ENCODE measurements at places on chromosomes 5 and 9.

- DNase-seq = no peak
These were observed 295.1 kb downstream of the TLE1 start for GRCh38 chr9:81393985-81394811.

GRCh38 chr5:16669776-16670175, 53.0 kb upstream of the RETREG1 start:
- DNase-seq = peak; percentile 79

GRCh38 chr9:106867286-106867685, 4.3 kb downstream of the ZNF462 start:
- DNase-seq = no peak

DNA sequence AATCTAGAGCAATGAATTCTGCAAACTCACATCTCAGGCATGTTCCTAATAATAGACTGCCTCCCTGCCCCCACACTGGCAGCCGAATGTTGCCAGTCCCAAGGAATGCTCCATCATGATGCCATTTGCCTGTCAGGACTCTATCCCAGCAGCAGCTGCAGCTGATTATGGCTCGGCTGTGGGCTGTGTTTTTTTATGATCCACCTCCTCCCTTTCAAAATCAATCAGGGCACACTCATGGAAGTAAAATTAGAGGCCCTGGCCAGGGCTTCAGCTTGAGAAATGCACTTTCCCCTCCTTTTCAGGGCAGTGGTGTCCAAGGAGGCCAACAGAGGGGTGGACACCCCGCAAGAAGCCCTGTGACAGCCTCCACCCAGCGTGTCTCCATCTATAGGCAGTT, 176.7 kb upstream of the S1PR3 start:
- no peak for DNase-seq

- no peak for DNase-seq
These were observed 26.1 kb downstream of the ZNF510 start for GRCh38 chr9:96751815-96752214.

DNA sequence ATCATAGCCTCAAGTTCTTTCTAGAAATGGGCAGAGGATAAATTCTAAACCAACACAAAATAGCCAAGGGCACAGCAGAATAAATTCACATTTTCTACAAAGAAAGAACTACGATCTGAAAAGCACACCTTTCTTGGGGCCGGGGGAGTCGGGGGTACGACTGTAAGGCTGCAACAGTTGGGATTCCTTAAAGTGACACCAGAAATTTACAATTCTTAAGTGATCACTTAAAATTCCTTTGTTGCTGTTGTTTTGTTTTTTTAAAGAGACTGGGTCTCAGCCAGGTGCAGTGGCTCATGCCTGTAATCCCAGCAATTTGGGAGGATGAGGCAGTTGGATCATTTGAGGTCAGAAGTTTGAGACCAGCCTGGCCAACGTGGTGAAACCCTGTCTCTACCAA, 95.8 kb downstream of the CDK5RAP2 start:
- DNase-seq = no peak

DNA sequence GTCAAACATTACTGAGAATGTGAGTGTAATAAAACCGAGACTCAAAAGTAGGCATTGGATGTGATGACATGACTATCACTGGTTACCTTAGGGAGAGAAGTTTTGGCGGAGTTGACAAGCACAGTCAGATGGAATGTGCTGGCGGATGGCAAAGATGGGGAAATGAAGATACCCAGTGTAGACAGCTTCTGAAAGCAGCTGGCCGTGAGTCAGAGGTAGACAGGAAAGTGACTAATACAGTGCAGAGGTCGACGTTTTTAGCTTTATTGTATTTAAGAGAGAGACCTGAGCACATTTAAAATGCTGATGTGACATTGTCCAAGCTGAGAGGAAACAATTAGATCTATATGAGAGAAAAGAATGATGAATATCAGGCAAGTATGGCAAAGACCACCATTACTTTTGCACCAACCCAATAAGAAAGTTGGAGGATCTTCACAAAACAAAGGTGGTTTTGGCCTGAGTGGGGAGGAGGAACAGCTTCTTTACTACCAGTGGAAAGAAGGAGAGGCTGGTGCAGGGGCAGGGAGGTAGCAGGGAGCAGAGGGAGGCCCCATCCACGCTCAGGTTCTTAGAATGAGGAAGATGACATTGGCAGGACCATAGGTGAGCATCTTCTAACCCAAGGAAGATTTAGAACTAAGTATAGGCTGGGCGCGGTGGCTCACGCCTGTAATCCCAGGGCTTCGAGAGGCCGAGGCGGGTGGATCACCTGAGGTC, 36.7 kb upstream of the KCNIP1 start:
- peak; percentile 93 for DNase-seq

DNA sequence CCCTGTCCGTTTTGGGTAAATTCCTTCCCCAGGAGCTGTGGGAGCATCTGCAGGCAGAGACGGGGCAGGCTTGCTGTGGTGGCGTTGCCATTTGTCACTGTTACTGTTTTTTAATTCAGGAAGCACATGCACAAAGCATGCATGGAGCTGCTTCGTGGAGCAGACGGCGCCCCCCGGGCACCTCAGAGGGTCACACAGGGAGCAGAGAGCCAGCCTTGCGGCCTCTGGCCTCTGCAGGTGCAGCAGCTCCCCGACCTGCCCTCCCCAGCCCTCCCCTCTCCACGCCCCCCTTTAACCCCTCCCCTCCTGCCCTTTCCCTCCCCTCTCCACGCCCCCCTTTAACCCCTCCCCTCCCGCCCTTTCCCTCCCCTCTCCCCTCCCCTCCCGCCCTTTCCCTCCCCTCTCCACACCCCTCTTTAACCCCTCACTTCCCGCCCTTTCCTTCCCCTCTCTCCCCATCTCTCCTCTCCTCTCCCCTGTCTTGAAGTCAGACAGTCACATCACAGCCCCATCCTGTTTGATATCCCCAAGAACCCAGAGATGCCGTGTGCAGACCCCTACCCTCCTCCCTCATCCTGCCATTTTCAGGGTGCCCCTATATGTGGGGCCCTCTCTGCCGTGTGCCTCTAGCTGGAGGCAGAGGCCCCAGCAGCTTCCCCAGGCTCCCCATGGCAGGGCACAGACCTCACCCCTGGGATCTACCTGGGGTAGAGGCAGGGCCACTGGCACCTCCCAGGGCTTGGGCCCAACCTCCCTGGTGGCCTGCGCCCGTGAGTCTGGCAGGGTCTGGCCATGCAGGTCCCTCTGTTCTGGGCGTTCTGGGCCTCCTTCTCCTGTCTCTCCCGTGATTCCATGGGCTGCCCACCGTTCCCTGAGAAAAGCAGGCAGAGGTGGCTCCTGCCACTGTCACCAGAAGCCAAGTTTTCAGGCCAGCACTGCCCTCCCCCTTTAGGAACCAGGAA, 29.6 kb upstream of the UBAC1 start:
- DNase-seq = peak; percentile 90

DNA sequence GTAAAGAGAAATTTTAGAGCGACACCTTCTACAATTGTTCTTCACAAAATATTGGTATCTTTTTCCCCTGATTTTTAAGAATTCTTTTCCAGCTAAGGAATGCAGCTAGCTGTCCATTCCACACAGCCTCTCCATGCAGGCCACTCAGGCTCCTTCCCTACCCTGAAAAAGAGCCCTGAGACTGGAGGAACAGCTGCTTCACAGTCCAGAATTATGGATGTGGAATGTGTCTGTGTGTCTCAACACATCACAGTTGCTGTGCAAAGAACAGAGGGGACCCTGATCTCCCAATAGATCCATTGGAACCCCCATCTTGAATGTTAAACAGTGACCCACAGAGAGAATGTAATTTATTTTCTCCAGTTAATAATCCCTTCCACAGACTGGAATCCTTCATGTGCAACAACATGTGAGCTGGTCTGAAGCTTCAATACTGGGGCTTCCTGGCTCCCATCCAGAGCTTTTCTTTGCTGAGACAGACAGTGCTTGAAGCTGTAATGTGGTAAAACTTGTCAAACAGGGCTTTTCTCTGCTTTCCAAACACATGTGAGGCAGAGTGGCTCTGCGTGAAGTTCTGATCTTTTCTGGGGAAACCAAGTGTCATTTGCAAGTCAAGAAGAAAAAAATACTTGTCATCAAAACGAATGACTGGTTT, 53.3 kb upstream of the SMC5 start:
- no peak for DNase-seq

- peak; percentile 20 for DNase-seq
These were observed 131.4 kb downstream of the CCDC192 start for GRCh38 chr5:127834554-127834953.

- no peak for DNase-seq
These were observed 38.3 kb downstream of the RXRA start for GRCh38 chr9:134364391-134365114.

DNA sequence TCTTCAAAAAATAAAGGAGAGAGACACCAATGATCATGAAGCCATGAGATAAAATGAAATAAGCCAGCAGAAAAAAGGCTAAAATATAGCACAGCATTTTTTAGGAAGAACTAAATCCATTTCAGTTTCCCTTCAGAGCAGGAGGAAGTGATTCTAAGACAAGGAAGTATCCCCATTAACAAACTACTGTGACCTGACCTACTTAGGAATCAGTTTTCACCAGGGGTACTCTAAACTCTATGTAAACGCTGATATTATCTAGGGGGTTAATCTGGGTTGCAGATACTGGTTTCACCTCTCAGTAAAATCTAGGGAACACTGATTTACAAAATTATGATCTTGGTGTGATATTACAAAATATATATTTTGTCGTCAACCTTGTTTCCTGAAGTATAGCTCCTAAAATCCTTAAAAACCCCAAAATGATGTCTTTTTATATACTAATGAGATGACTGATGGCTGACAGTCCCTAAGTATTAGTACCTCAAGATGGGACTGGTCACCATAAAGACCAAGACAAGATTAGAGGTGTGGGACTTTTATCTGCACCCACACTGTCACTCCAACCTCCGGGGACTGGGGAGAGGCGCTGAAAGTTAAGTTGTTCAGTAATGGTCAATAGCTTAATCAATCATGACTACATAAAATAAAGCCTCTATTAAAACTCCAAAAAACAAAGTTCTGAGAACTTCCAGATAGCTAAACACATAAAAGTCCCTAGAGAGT, 2.9 kb upstream of the FNBP1 start:
- no peak for DNase-seq

- no peak for DNase-seq
These were observed 39.0 kb downstream of the KIF4B start for GRCh38 chr5:155052532-155052931.

DNA sequence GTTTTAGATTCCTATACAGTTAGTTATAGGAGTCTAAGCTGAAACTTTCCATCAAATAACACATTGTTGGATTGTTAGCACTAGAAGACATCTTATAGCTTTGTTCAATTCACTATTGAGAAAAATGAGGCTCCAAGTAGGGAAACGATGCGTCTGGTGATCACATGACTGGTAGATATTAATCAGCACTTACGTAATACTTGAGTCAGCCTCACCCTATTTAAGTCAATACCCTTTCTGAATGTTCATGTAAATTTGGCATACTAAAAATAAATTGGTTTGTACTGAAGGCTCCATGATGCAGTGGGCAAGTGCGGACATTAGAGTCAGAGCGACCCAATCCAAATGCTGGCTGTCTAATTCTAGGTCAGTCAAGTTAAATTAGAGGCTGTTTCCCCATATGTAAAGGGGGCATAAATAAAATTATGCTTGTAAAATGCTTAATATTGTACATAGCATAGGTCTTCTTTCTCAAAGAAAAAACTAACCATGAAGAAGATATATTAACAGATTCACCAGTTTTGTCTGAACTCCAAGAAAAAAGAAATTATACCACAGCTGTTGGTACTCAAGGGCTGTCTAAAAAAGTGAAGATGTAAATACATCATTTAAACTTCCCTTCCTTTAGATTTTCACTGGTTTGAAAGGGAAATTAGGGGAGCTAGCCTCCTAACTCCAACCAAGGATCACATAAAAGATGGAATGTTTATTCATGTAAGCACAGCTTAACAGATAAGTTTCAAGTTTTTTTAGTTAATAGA, 406.6 kb upstream of the TLE4 start:
- DNase-seq = no peak

- DNase-seq = no peak
These were observed 98.2 kb downstream of the PCSK5 start for GRCh38 chr9:75988663-75989062.

- peak; percentile 56 for DNase-seq
These were observed 33.3 kb upstream of the DAPK1 start for GRCh38 chr9:87464110-87464991.

- DNase-seq = no peak
These were observed 61.0 kb downstream of the PDE6A start for GRCh38 chr5:149883550-149883949.

GRCh38 chr5:5499442-5499841, 77.0 kb downstream of the ICE1 start:
- no peak for DNase-seq

DNA sequence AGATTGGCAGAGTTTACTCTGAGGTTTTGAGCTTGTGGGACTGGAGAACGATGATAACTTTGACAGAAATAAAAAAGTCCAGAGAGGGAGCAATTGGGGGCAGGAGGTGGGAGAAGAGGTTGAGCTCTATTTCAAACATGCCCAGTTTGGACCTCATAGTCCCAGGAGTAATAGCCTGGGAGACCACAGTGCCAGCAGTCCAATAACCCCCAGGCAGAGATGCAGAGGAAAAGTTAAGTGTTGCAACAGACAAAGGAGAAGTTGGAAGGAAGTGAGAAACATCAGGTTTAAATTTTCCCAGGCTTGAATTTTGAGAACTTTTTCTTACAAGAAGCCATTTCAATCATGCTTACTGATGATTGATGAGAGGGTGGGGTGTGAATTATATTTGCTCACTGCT, 117.0 kb upstream of the GHR start:
- no peak for DNase-seq

DNA sequence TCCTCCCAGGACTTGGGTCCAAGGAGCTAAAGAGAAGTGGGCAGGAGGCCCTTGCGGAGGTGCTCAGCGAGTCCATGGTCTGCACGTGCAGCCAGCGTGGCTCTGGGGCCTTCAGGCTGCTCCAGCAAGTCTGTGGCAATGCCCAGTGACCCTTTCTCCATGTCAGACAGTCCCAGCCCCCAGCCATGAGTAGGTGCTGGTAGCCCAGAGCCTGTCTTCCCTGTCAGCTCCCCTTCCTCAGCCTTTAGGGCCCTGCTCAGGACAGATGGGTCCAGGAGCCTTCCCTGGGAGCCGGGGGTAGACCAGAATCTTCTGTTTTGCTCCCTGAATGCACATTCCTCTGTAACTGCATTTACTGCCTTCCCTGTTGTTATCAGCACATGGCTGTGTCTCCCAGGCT, 147.2 kb upstream of the IRX2 start:
- DNase-seq = no peak

- DNase-seq = peak; percentile 2
These were observed 1139.1 kb upstream of the SEMA6A start for GRCh38 chr5:117713585-117714198.

- peak; percentile 13 for DNase-seq
These were observed 280.7 kb downstream of the SPOCK1 start for GRCh38 chr5:137218471-137218870.

GRCh38 chr9:115142517-115143270, 24.7 kb upstream of the TNC start:
- DNase-seq = no peak

All from dermis blood vessel endothelial cell (primary cell).